Activated naive CD8-positive, alpha-beta T cell treated with anti-CD3 and anti-CD28 coated beads for 36 hours (primary cell): ENCODE measurements at places on chromosomes 11 and 22.

DNA sequence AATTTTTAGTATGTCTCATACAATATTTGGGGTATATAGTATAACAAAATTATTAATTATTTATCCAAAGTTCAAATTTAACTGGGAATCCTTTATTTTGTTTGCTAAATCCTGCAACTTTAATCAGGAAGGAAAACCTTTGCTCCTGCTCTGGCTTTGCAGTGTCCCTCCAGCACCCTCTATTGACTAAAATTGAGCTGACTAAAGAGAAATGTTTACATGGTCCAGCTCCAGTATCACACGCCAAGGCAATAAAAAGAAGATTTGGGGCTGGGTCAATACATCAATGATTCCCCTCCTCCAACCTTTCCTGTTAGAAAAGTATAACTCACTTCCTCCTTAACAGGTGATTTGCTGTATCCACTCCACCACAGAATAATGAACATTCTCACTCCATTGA is 153.0 kb upstream of the LRRC4C start:
- DNase-seq: no peak

- no peak for DNase-seq
Observed at GRCh38 chr22:22863001-22863400, 24.6 kb upstream of the IGLL5 start.

DNA sequence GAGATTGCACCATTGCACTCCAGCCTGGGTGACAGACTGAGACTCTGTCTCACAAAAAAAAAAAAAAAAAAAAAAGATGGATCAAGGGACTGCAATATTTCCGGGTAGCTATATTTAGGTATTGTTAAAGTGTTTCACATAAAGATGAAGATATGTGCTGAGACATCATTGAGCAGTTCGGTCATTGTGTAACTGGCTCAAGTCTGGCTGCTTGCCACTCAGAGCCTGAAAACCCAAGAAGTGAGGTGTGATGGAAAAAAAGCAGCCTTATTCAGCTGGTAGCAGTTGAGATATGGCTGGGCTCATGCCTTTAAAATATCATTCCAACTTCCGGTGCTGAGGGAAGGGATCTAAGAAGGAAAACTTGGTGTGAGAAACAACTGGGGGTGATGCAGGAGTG is 46.9 kb downstream of the LUZP2 start:
- no peak for DNase-seq

DNA sequence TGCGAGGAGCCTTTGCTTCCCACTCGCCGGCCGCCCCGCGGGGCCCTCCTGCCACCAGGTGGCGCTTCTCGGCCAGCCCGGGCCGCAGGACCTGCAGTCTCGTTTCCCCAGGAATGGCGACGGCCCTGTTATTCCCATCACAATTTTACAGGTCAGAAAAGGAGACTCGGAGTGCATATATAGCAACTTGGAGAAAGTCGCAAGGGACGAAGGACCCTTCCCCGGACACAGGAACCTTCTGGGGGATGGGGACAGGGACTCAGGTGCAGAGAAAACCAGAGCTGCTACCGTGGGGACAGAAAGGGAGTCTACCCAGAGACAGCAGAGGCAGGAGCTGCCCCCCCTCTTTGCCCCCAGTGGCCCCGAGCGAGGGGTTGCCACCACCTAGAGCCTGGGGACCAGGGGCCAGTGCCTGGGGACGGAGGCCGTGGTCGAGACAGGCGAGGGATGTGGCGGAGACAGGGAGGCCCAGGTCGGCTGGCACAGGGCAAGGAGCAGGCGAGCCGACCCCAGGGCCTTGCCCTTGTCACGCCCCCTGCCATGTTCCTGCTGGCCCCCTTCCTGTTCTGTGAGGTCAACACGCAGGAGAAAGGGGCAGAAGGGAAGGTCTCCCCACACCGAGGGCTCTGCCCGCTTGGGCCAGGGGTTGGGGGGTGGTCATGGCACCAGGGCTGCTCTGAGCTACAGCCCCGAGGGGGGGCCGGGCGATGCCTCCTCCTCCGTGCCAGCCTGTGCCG is 3.5 kb upstream of the KRTAP5-6 start:
- peak; percentile 78 for DNase-seq

DNA sequence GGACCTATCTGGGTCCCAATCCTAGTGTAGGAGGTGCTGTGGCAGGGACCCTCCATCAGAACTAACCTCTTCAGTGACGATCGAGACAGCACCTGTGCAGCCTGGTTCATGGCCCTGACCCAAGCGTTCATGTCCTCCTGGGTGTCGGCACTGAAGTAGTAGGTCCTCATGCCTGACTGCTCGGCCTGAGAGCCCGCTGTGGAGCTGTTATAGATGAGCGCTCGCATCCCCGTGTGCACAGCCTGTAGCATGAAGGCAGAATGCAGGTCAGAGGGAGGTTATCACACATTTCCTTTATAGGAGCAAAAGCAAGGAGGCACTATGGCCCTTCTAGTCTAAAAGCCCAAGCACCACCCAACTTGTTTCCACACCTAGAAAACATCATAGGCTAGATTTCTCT is 103.0 kb downstream of the C11orf58 start:
- no peak for DNase-seq

- peak; percentile 39 for DNase-seq
Observed at GRCh38 chr11:61482513-61482912, 26.0 kb upstream of the LRRC10B start.

- no peak for DNase-seq
Observed at GRCh38 chr11:38646382-38646781, 2048.3 kb upstream of the RAG2 start.

GRCh38 chr11:38593649-38594048 is 1995.6 kb upstream of the RAG2 start:
- no peak for DNase-seq

DNA sequence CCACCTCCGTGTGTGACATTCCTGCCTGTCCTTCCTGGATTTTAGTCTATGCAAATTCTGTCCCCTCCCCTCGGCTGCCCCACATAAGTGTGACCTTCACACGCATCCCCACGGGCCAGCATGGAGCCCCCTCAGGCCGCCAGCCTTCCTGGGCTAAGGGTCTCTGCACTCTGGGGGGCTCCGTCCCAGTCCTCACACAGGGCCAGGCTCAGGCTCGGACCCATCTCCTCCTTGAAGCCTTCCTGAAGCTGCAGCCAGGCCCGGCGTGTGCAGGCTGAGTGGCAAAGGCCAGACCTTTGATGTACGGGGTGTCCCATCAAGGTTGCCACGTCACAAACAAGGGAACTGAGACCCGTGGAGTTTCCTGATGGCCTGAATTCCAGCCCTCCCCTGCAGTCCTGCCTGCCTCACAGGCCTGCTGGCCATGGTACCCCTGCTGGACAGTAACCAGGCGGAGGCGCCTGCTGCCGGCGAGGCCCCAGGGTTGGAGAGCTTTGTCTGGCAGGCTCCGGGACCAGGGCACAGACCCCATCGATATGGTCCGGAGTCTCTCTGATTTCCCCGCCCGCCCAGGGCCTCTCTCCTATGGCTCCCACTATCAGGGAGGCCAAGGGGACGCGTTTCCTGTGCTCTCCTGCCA is 791.7 kb downstream of the BRD1 start:
- DNase-seq: no peak

GRCh38 chr11:125431481-125431880 is 64.6 kb downstream of the FEZ1 start:
- no peak for DNase-seq

DNA sequence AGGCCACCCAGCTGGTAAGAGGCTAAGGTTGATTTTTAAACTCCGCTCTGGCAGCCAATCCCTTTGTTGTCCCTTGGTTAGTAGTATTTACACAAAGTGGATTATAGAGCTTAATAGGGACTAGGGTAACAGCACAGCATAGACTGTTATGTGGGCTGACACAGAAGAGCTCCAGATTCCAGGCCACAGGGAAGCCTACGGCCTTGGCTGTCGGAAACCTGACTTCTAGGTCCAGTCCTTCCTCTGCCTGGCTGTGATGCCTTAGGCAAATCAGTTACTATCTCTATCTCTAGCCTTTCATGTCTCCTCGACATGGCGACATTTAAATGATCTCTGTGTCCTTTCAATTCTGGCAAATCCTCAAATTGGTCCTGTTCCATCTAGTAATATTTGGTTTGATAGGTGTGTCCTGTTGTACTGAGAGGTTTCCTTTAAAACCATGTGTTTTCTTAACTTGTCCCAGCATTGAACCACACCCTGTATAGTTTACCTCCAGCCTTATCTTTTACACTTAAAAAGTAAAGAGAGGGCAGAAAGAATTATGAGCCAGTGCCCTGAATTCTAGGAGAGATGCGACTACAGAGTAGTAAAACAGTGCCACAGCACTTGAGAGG is 4.2 kb downstream of the MMP1 start:
- DNase-seq: no peak

DNA sequence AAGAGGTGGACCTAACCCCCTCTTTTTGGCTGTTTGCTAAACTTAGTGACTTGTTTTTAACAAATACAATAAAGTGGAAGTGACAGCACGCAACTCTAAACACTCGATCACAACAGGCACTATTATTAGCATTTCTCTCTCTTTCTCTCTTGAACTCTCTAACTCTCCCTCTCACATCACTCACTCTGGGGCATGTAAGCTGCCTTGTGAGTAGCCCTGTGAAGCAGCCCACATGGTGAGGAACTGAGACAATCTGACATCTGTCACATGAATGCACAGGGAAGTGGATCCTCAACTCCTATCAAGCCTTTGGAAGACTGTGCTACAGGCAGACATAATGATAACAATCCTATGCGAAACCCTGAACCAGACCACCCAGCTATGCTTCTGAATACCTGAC is 609.0 kb upstream of the CNTN5 start:
- DNase-seq: no peak

DNA sequence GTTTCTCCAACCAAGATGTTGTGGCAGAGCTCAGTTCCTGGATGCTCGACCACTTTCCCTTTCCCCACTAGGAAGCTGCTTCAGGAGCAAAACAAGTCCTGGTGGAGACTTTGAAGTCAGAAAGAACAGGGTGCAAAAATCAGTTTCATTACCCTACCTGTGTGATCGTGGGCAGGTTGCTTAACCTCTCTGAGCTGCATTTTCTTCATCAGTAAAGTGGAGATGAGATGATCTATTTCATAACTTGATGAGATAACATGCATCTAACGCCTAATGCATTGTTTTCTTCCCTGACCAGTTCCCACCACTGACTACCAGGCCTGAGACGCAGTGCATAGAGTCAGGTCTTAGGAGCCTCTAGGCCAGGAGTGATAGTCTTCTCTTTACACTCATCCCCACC is 470.0 kb downstream of the SOX6 start:
- DNase-seq: no peak

DNA sequence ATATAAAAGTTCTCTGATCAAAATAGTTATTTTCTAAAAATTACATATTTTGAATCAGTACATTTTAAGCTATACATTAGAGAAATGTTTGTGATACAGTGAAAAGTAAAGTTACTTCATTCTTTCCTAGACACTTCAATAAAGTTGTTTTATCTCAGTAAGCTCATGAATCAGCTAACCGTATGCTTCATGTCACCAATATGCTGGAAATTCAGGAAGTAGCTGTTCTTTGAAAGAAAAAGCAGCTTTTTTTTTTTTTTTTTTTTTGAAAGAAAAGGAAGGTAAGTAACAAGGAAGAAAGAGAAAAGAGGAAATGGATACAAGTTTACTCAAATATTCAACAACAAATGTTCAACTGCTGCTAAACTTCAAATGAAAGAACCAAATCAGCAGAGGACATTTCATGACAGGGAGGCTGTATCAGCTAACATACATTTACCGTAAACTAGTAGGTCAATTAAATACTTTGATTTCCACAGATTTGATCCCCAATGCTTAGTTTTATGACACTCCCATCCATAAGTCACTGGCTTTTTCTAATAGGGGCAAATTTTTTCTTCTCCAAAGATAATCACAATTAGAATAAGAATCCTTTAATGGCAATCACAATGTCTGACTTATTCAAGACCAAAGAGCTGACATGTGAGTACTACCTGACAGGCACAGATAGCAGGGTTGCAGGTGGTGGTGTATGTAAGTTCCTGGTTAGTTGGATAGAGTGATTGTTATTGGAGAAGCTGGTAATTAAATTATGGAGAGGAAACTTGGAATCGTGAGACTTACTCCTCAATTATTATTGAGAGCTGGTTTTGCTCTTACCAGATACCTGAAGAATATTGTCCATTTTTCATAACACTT is 754 bp downstream of the OR52A1 start:
- DNase-seq: no peak

- no peak for DNase-seq
Observed at GRCh38 chr11:75096456-75097172, at the start of gene OR2AT4. Gene OR2AT4, minus strand, starts transcription at chr11:75096876.

DNA sequence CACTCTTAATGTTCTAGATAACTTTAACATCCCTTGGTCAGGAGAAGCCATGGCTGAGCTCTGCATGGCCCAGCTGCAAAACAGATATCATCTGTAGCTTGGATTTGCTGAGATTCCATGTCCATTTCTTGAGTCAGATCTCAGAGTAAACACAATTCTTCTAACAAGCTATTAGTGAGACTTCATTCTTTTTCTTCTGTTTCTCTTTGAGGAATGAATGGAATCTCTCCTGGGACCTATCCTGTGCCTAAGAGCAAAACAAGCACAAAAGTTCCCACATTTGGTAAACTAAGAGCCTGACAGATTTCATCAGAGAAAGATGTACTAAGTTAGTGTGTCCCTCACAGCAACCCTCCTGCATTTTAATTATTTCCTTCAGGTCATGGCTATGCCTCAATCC is 142.8 kb downstream of the MAML2 start:
- DNase-seq: no peak

DNA sequence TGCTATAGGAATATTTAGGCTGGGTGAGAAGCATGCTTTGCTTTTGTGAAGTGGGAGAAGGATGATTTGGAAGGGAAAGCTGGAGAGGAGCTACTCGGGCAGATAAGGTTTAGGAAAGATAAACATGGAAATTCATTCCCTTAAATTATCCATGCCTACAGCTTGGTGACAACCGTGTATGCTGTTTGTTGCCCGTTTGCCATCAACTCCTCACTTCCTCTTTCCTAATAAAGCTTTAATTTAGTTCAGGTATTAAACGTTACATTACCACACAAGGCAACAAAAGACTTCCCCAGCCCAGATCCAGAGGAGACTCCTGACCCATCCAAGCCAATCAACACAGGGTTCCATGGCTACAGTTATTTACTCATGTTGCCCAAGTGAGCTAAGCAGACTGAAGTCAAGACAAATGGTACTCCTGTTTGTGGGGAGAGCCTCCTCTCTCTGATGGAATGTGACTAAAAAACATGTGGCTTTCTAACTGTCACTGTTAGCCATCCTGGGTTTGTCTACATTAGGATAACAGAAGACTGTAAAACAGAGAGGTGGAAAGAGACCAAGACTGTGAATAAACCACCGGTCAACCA is 101.7 kb upstream of the GRAMD1B start:
- DNase-seq: no peak

DNA sequence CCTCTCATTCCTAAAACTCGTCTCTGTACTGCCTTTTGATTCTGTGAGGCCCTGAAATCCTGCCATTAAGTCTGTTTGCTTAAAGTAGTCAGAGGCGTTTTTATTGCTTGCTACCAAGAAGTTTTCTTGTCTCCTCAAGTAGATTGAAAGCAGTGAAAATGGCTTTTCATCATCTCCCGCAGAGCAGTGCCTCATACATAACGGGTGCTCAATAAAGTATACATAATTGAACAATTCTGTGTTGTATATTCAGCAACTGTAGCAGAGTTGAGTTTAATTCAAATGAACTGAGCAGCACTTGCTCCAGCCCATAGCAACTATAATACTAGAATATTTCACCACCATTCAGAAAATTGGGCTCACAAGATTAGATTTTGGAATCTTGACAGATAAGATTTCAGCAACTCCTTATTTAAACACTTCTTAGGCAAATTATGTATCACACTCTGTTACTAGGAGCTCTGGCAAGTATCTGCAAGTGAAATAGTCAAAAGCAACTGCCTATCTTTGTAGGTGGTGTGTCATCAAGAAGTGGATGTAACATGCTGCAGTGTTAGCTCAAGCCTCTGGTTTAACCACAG is 20.0 kb downstream of the FIBIN start:
- DNase-seq: no peak

GRCh38 chr22:27378311-27378800 is 423.2 kb downstream of the MN1 start:
- DNase-seq: no peak
